Stimulated activated CD8-positive, alpha-beta memory T cell treated with anti-CD3 and anti-CD28 coated beads, Interleukin-15, amount 100 ng/mL, for 24 hours (primary cell): ENCODE measurements at places on chromosomes 4 and X.

- DNase-seq = no peak
Measured at GRCh38 chr4:131316086-131316485, 1833.0 kb upstream of the PCDH10 start.

GRCh38 chr4:125421547-125421946 is 106.8 kb downstream of the FAT4 start:
- no peak for DNase-seq

- DNase-seq = no peak
Measured at GRCh38 chr4:110897784-110898183, 274.9 kb upstream of the PITX2 start.

DNA sequence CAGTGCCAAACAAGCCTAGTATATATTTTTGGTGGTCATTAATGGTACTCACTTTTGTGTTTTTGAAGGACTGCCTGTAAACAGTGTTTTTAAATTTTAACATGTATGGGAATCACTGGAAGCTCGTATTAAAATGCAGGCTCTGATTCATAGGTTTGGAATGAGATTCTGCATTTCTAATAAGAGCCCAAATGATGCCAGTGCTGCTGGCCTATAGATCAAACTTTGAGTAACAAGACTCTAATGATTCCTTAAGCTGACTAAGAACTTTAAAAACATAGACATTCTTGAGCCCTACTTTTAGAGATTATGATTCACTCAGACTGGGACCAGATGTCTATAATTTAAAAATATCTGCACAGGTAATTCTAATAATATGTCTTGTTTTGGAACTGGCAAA is 823.2 kb upstream of the LCORL start:
- DNase-seq = no peak

DNA sequence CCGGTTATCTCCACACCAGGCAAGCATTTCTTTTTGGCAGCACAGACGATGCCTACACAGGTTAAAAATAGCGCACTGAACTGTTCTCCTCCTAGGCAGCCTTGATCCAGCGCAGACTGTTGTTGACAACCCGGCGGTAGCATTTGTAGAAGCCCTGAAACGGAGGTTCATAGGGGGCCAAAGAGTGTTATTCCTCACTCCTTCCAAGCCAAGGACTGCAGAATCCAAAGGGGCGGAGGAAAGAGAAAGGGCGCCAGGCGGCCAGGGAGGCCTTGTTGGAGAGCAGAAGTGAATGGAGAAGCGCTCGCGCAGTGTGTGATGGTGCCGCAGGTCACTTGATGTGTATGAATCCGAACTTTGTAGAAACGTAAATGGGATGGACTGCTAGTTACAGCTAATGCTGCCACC is 82.7 kb downstream of the TENM3 start:
- DNase-seq = no peak

DNA sequence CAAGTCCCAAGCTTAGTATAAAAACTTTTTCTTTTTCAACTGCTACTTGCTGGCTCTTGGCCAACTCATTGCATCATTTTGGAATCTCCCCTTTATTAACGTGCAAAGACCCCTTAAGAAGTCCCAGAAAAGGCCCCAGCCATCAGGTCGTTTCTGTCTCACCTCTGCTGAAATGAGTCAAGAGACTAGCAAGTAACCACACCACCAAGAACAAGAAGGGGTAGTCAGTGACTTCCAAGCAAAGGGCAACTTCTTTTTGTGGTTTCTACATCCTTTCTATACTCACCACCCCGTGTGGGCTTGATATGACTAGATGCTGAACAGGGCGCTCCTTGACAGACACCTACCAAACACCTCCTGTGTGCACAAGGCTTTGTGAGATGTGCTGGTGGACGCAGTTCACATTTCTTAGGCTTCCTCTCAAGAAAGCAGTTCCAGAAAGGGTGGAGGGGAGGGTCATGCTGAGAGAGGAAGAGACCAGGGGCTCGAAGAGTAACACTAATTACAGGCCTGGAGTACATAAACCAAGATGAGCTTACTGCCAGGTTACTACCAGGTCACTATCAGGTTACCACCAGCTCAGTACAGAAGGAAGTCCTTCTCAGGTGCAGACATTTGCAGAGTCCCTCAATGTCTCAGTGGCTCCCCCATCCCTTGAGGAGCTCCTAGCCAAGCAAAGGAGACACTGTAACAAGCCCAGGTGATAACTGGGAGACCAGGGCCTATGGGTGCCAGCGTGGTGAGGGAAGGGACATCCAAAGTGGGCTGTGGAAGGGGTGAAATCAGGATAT is 19.3 kb downstream of the JAKMIP1 start:
- DNase-seq = no peak

DNA sequence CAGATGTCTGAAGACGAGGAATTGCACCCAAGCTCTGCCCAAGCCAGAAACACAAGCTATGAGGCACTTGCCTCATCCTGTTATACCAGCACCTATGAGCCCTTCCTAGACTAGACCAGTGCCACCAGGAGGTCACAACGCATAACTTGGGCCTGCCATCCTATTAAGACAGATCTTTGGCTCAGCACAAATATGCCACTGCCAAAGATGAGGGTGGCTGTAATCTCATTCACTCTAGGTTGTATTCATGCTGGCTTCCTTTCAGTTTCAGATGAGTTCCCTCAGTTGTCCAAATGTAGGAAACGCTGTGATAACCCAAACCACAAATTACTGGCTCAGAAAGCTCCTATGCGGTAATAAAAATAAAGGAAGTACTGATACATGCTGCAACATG is 76.5 kb upstream of the CITED1 start:
- no peak for DNase-seq

DNA sequence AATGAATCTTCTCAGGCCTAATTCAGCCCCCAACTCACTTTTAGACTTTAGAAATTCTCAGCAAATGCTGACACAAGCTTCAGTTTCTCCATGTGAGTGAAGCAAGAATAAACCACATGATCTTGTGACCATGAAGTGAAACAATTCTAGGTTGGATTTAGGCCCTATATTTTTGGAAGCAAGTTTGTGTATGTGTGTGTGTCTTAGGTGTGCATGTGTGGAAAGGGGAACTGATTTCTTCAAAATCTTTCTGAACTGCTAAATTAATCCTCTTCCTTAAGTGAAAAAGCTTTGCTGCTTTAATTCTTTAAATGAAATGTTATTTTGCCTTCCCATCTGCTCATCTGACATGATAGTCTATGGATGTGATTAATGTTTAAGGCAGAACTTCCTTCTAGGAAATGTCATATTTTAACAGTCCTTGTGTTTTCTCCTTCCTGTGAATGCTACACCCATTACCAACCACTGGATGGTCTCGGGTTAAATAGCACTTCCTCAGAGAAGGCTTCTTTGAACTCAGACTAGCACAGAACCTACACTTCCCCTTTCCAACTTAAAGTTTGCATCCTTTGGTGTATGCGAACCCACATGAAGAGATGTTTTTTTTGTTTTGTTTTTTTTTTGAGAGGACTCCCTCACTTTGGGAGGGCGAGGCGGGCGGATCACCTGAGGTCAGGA is 1.2 kb upstream of the TMEM144 start:
- no peak for DNase-seq

- no peak for DNase-seq
Measured at GRCh38 chrX:147739196-147739595, 172.5 kb upstream of the FMR1 start.

- no peak for DNase-seq
Measured at GRCh38 chr4:23728393-23728792, 161.5 kb downstream of the PPARGC1A start.

DNA sequence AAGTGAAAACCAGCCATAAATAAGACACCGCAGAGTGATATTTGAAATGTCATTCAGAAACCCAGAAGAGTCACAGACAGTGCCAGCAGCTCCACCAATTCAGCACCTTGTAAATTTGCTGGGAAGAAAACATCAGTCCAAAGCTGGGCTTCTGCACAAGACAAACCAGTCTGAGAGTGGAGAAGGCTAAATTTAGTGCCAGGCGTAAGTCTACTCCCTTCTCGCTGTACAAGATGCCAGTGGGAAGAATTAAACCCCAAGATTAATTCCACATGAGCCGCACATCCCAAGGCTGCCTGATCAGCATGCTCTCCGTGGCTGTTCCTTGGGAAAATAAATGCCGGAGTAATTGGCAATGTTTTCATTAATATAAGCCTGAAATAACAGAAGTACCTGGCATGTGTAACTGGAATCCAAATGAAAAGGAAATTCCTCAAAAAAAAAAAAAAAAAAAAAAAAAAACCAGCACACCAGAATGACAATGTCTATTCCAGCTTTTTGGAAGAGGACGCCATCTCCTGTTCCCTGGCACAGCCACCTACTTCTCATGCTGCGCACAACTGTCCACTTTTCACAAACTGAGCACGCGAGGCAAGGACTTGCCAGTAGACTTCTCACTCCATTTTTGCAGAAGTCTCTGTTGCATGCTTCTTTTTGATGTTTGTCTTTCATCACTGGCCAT is 95.5 kb downstream of the NSUN7 start:
- DNase-seq = no peak

DNA sequence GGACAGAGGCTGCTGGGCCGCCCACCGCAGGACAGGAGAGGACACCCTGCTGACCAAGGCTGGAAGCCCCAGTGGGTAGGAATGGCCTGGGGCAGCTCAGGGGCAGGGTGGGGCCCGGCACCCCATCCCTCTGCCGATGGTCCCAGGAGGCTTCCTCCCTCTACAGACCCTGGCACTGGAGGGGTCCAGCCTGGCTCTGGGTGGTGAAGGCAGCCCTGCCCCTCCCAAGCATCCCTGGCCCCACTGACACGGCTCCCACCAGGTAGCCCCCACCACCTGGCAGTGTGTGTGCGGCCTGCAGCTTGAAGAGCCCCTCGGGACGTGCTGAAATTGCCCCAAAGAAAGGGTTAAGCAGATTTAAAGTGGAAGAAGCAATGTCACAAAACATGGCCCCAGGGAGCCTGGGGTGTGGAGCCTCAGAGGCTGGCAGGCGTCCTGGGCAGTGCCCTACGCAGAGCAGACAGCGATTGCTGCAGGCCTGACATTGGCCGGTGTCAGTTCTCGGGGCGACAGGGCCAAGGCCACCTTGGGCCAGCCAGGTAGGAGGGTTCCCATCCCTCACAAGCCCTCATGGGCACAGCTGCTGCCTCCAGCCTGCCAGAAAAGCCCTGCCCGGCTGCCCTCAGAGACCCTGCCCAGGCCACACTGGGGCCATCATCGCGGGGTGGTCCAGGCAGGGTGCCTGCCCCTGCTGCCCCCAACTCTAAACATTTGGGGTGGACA is 80.5 kb downstream of the FAM53A start:
- DNase-seq = no peak

- no peak for DNase-seq
Measured at GRCh38 chrX:120752431-120753082, 122.7 kb upstream of the C1GALT1C1 start.

- DNase-seq = no peak
Measured at GRCh38 chr4:3765271-3766035, 732 bp upstream of the ADRA2C start.

DNA sequence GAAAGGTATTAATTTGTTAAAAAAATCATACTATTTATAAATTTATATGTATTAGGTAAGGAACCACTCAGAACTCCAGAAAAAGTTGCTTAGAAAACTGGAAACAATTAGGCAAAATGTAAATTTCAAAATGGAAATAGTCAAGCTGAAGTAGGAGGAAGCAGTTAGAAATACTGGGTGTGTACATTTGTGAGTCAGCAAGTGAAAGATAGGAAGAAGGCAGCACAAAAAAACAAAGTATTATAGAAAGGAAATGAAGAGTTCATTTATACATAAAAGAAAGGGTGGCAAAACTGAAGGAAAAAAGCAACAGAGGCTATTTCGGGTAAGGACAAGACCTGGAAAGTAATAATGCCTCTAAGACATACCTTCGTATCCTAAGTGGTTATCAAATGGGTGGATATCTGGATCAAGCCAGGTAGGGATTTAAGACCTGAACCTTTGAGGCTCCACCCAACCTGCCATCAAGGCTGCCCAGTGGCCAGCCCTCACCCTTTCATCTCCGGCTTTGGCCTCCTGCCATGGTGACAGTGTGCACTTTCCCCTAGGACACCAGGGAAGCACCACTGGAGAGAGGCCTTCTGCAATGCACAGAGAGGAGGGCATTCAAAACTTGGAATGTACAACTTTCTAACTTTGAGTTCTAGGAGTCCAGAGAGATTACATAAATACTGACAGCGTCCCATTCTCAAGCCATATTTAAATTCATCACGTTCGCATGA is at the start of gene LRRC66:
TSS of gene LRRC66 (minus strand) at position 428 of the 722 bp plus-strand sequence. CDS start 2,750 bp downstream, outside the sequence.
- DNase-seq = no peak

GRCh38 chrX:127764674-127765073 is 287.5 kb downstream of the ACTRT1 start:
- DNase-seq = no peak

DNA sequence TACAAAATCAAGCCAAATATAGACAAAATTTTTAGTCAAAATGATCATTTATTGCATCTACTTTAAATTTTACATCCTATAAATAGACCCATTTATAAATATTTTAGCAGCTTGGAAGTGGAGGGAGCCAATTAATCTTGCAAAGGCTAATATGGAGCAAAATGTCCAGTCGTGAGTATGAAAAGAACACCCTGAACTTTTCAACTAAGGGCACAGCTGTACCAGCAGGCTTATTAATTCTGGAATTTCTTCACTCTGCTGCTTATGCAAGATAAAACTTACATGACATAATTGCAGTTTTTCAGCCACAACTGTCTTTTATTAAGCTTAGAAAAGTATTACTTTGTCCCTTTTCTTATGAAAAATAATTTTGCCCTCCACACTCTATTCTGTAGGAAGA is 22.9 kb upstream of the USP53 start:
- DNase-seq = no peak

DNA sequence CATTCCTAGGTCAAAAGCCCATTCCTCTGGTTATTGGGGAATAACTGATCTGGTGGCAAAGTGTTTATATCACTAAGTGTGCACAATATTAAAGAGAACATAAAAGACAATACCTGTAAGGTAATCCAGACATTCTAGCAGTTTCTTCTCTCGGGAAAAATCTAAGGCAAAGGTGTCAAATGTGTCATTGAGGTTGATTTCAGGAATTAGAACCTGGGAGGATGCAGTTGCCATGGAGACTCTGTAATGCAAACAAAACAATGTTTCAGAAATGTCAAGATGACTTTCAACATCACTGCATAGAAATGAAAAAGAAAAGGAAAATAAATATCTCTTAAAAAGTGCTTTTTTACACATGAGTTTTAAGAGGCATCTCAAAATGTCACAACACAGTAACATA is 145.9 kb downstream of the MID1 start:
- DNase-seq = no peak

DNA sequence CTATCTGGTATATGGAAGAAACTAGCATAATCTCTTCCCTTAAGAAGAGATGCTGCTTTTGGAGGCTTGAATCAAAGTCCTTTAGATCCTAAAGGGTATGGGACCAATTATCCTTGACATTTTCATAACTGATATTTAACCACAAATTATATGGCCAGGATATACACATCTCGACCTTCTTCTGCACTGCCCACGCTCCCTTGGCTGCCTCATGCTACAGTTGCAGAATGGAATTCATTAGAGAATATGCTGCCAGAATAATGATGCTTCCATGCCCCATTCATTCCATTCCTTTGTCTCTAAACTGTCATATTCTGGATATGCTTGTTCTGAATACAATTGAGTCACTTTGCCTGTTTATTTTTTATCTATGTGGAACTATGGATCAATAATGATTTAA is 157.1 kb upstream of the PACRGL start:
- DNase-seq = no peak

GRCh38 chrX:96004386-96004785 is 680.3 kb upstream of the DIAPH2 start:
- no peak for DNase-seq

GRCh38 chrX:55142919-55143310 is 54.1 kb downstream of the PAGE2 start:
- no peak for DNase-seq
